Activated naive CD4-positive, alpha-beta T cell treated with anti-CD3 and anti-CD28 coated beads for 36 hours (primary cell): ENCODE measurements at places on chromosomes 5 and 9. TPM values are rescaled to one million over a fixed set of nuclear protein-coding genes. Genes with fewer than 3 reads are reported as not detected.

- no peak for DNase-seq
These were observed 191.4 kb downstream of the HSPA4 start for GRCh38 chr5:133243196-133243595.

DNA sequence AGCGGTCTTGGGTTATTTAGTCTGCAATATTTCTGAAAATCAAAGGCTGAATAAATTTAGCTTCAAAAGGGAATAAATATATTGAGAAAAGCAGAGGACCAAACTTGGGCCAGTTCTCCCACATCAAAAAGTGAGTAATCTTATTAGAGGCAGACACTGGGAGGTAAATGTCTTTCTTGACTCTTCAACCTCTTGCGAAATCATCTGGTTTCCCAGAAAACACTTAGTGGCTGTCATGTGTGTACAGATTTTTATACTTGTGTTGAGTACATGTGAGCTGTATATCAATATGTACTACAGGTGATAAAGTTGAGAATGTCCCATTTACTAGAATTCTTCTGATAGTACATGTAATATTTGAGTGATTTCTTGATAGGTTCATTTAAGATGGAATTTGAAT, 454.9 kb downstream of the PRR16 start:
- DNase-seq = no peak

- DNase-seq = no peak
These were observed 20.5 kb upstream of the MEGF9 start for GRCh38 chr9:120734607-120735410.

DNA sequence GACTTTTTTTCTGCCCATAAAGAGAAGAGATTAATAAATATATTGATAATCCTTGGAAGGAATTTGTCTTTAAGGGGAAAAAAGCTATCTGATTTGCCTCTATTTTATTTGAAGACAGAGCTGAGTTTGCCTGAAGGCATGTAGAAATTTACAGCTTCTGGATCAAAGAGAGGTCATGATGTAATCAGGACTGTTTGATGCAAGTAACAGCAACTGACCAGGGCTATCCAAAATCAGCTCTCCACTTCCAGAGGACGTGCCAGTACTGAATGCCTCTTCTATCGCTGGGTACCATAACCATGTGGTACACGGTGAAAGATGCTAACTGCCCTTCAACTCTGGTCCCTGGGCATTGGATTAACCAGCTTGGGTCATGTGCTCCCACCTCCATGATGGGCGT, 90.6 kb downstream of the ZFAND5 start:
- no peak for DNase-seq

PCDHB15 gene
- total RNA-seq = not detected

DNA sequence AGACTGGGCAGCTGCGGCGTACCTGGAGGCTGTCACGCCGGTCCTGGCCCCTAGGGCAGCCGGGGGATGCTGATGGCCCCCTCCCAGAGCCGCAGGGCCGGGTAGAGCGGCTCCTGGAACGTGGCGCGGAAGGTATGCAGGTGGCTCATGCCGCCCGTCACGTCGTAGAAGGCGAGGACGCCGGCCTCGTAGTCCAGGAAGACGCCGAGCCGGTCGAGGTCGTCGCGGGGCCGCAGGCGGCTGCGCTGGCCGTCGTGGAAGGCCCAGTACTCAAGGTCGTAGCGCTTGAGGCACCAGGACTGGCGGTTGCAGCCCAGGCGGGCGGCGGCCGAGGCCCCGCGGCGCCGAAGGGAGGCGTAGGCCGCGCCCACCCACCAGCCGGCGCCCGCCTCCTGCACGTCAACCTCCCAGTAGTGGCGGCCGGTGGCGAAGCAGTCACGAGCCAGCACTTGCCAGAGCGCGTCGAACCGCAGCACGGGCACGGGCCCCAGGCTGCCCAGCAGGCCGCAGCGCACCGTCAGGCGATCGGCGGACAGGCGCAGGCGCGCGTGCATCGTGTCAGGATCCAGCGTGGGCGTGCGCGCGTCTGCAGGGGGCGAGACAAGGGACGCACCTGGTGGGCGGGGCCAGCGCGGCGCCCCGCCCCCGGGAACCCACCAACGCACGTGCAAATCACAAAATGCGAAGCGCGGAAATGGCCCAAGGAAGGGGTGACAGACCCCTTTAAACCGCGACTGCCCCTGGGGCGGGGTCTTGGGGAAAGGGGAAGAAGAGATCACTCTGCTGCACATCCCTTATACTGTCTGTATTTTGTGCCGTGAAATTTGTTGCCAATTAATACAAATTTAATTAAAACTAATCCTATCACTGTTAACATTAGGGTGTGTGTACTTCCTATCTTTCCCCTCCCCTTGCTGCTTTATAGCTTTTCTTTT, 31.2 kb downstream of the NANS start:
- DNase-seq = no peak

DNA sequence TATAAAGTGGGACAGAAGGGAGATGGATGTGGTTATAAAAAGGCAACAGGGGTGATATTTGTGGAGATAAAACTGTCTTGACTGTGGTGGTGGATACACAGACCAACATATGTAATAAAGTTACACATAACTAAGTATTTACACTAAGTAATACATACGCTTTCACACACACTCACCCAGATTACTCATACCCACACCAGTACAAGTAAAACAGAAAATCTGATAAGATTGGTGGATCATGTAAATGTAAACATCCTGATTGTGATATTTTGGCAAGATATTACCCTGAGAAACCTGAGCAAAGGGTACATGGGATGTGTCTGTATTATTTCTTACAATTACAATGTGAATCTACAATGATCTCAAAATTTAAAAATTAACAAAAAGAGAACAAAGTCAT, 53.3 kb upstream of the SLIT3 start:
- no peak for DNase-seq

GRCh38 chr9:14251154-14252071, 62.5 kb downstream of the NFIB start:
- DNase-seq = no peak

- no peak for DNase-seq
These were observed 112.9 kb downstream of the SH3TC2 start for GRCh38 chr5:148949841-148950470.

SMIM3 gene
- 32.9 TPM for total RNA-seq

IL3 gene
- total RNA-seq = not detected

- DNase-seq = no peak
These were observed 3.0 kb upstream of the CD274 start for GRCh38 chr9:5447337-5447736.

OR1L4 gene
- total RNA-seq = not detected

ADAMTS19 gene
- not detected for total RNA-seq

- DNase-seq = no peak
These were observed 367.2 kb downstream of the OSTF1 start for GRCh38 chr9:75455444-75455921.

TMEM232 gene
- total RNA-seq = 0.86 TPM

GRCh38 chr5:167503926-167504720, 787.3 kb upstream of the WWC1 start:
- no peak for DNase-seq

- DNase-seq = no peak
These were observed 632.8 kb downstream of the BRINP1 start for GRCh38 chr9:118736406-118736805.

- no peak for DNase-seq
These were observed 89.8 kb downstream of the NUDT12 start for GRCh38 chr5:103472830-103473229.

- DNase-seq = no peak
These were observed 17.7 kb downstream of the MLLT3 start for GRCh38 chr9:20604562-20604961.

SUB1 gene
- 400 TPM for total RNA-seq

PCDHGA12 gene
- not detected for total RNA-seq

DOK3 gene
- total RNA-seq = 1.3 TPM

- DNase-seq = no peak
These were observed 23.8 kb upstream of the IQGAP2 start for GRCh38 chr5:76379316-76379715.

CKMT2 gene
- not detected for total RNA-seq

ETF1 gene
- 99.8 TPM for total RNA-seq

GRCh38 chr9:23587903-23588302, 238.1 kb downstream of the ELAVL2 start:
- no peak for DNase-seq

- DNase-seq = no peak
These were observed 30.1 kb upstream of the LPAR1 start for GRCh38 chr9:111068383-111068730.

DNA sequence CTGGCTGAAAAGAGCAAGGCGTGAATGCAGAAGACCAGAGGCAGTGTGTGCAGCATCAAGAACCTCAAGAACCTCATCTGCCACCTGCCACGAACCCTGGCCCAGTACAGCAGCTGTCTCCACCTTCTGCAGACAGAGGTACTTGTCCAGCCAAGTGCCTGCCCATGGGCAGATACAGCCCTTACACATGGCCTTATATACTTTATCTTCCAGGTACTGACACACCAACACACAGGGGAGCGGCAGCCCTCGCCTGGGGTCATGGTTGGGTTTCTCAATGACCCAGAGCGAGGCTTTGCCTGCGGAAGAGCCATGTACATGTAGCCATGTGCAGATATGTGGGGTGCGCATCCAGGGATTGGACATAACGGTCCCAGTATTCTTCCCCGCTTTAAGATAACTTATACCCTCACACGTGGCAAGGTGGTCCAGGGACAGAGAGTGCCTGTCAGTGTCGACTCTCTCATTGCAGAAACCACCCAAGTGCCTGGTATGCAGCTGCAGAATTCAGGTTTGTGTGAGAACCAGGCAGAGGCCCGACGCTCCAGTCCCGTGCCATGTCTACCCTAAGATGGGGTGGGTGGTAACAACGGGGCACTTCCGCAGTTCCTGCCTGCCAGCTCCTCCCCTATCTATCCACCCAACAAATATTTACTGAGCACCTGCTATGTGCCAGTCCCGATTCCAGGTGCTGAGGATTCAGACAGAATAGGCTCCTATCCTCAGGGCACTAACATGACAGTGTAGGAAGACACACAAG, 206.9 kb downstream of the FSTL4 start:
- no peak for DNase-seq

DNA sequence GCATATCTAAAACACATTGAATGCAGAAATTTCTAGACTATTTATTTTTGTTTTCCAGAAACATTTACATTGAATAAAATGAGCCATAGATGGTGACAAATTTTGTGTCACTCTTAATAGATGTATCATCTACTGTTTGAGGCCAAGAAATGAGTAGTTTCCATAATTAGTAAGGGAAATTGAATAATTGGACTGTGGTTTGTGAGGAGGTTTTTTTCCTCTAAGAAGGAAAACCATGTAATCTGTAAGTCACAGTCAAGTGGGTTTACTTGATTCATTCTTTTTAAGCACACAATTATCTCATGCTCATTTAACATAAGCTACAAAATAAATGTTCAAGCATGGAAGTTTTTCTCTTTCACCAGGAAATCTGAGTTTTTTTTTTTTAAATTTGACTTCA, 876.4 kb downstream of the NR2F1-AS1 start:
- DNase-seq = no peak

DNA sequence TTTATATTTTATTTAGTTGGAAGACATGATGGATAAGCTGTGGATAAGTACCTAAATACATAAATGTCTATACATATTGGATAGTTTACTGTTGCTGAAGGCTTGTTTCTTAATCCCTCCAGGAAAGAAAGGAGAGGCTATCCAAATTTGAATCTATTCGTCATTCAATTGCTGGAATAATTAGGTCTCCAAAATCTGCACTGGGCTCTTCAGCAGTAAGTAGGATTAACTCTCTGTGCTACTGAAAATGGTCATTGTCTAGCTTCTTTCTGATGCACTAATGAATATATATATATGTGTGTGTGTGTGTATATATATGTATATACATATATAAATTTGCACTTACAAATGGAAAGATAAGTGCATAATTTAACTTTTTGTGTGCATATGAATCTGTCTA, 198.3 kb downstream of the FER start:
- DNase-seq = no peak

DNA sequence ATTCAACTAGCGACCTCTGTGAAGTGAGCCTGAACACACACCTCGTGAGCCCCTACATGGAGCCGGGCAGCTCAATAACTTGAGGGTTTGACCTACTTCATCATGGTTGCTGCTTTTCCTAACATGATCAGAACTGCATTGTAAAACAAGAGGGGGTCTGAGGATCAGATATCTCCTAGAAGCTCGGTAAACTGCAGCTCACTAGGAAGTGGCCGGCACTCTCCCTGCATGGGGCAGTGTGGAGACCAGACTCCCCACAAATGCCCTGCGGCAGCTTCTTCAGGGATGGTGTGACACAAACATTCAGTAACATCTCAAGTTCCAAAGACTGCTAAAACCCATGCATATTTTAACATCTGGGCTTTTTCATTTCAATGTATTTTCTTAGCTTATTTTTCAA, 18.5 kb downstream of the LHFPL2 start:
- no peak for DNase-seq

- no peak for DNase-seq
These were observed 26.4 kb downstream of the ERAP1 start for GRCh38 chr5:96781031-96781971.

DNA sequence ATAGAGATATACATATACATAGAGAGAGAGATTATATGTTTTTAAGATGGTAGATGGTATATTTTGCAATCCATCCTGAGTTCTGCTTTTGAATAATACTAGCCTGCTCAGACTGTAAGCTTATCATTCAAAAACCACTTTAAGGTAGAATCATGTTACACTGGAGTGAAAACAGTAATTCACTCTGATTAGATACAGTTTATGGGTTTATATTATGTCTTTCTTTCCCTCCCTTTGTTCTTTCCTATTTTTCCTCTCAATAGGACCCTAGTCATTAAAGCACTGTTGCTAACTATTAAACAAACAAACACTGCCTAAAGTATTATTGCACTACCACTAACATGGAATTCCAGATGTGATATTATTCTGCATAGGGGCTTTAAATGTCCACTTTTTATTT, 202.0 kb downstream of the ADAMTSL1 start:
- DNase-seq = no peak

- no peak for DNase-seq
These were observed 284.9 kb downstream of the TMEM38B start for GRCh38 chr9:105979290-105979689.

GRCh38 chr9:129414993-129415941, 205.6 kb downstream of the C9orf50 start:
- no peak for DNase-seq

DNA sequence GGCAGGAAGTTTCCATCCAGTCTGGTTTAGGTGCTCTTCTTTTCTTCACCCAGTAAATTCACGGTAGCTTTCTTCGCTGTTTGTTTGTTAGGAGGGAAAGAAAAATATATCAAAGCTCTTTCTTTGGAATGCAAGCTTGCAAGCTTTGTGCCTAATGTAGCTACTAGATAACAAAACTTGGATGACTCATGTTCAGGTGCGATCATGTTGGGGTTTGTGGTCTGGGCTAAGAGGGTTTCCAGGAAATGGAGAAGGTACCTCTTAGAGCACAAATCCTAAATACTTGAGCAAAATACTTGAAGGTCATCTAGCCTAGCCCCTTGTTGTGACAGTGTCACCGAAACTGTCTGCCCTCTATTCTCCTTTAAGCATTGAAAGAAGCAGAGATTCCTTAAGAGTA, 17.7 kb downstream of the SRP19 start:
- DNase-seq = peak; percentile 80

CRHBP gene
- total RNA-seq = not detected

DNA sequence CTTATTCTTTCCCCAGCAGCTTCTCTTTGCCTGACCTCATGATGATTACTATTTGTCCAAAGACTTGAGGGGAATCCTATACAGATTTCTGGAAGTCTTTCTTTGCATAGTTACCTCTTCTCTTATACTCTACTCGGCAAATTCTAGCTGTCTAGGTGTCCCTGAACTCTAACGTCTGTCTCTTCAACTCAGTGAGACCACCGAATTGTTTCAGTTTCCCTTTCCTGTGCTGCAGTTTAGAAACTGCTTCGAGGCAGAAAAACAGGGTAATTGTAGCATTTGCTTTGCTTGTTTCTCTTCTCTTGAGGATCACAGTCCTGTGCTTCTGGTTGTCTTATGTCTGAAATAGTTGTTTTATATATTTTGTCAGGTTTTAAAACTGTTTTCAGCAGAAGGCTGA, 14.8 kb downstream of the LVRN start:
- no peak for DNase-seq
